Natural killer cell (primary cell): ENCODE measurements at places on chromosomes 6 and 20. TPM values are rescaled to one million over a fixed set of nuclear protein-coding genes. Genes with fewer than 3 reads are reported as not detected.

GRCh38 chr6:2063547-2063946 is 181.9 kb downstream of the GMDS start:
- no peaks in the 10 kb centered on the region for H3K36me3 ChIP-seq
- no peak overlapping the region for H3K27ac ChIP-seq
- no peaks in the 10 kb centered on the region for H3K4me1 ChIP-seq
- H3K4me3 ChIP-seq: no peak overlapping the region
- no peak for DNase-seq
- no peaks in the 10 kb centered on the region for H3K27me3 ChIP-seq

DNA sequence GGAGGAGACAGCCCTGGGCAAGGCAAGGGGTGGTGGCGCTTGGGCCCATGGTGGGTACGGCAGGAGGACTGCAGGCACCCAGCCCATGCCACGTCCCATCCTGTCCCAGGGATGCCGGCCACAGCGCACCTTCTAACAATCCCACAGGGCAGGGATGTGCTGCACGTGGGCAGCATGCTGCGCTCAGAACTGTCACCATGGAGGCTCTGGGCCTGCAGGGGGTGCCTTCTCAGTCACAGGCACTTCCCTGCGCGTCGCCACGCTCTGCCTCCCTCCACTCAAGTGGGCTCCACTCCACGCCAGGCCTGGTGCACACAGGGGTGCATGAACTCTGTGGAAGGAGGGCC is 2.4 kb downstream of the CABLES2 start:
- H3K4me3 ChIP-seq: no peak overlapping the region
- no peak for DNase-seq
- H3K4me1 ChIP-seq: peaks cover 30% of the 10 kb centered on the region
- H3K27ac ChIP-seq: no peak overlapping the region
- H3K27me3 ChIP-seq: no peaks in the 10 kb centered on the region
- H3K36me3 ChIP-seq: no peaks in the 10 kb centered on the region

DNA sequence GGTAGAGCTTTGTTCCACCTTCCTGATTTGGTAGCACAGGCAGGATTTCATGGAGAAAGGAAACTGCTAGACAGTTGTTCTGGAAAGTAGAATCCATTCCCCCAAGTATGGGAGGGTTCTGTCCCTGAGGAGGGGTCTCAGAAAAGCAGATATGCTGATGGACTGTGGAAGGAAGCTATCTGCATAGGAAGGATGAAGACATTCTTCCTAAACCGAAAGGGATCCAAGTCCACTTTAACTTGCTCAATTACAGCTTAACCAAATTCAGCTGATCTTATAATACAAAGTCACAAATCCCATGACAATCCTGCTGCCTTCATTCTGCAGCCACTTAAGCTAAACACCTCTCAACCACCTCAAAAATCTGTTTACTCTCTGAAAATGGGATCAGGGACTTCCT is 2.6 kb downstream of the MAN1A1 start:
- no peaks in the 10 kb centered on the region for H3K27me3 ChIP-seq
- peaks cover 12% of the 10 kb centered on the region for H3K4me1 ChIP-seq
- no peak for DNase-seq
- H3K4me3 ChIP-seq: peak overlapping the region; percentile 80
- peak overlapping the region; percentile 28 for H3K27ac ChIP-seq
- no peaks in the 10 kb centered on the region for H3K36me3 ChIP-seq

The IL22RA2 gene
- total RNA-seq: not detected

GRCh38 chr6:9116026-9116425 is 680.7 kb upstream of the SLC35B3 start:
- H3K27ac ChIP-seq: no peak overlapping the region
- H3K36me3 ChIP-seq: no peaks in the 10 kb centered on the region
- no peak for DNase-seq
- no peak overlapping the region for H3K4me3 ChIP-seq

The LSM14B gene
- 56.2 TPM for total RNA-seq

DNA sequence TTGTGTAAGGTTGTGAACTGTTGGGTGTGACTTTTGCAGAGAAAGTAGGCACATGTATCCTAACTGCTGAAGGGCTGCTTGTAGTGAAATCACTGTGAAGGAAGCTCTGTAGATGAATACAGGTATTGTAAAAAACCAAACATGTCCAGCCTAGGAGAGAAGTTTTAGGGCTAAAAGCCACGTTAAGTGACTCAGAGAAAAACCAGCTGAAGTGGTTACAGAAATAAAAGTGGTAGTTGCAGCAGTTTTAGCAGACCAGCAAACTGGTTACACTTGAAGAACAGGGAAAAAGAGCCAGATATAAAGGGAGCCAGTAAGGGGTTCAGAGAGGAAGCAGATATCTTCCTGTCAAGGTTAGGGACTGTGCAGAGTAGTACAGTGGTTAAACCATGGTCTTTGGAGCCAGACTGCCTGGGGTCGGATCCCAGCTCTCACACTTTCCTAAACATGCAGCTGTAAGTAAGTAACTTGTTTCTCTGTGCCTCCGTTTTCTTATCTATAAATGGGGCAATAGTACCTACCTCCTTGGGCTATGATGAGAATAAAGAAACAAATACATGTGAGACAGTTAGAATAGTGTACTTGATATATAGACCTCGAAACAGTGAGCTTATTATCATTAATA is 33.8 kb upstream of the RNF8 start:
- H3K27ac ChIP-seq: no peak overlapping the region
- peaks cover under 1% of the 10 kb centered on the region for H3K4me1 ChIP-seq
- peaks cover 47% of the 10 kb centered on the region for H3K36me3 ChIP-seq
- H3K27me3 ChIP-seq: no peaks in the 10 kb centered on the region
- DNase-seq: no peak

- no peaks in the 10 kb centered on the region for H3K27me3 ChIP-seq
- no peaks in the 10 kb centered on the region for H3K4me1 ChIP-seq
- DNase-seq: no peak
- no peaks in the 10 kb centered on the region for H3K36me3 ChIP-seq
These were observed 296.9 kb upstream of the SGK1 start for GRCh38 chr6:134614606-134615485.

DNA sequence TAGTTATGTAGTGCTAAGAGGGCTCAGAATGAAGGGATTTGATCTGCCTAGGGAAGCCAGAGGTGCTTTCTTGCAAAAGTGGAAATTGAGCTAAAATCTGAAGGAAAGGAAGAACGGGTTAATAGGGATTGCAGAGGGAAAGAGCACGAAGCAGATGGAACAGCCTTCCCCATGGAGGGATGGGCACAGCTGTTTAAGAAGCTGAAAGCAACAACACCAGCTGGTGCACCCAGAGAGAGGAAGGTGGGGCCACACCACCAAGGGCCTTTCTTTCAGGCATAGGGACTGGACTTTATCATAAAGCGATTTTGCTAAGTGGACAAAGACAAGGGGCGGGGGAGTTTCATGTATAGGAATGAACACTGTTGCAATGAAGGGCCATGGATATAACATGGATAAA is 65.8 kb upstream of the SNRPB2 start:
- no peaks in the 10 kb centered on the region for H3K4me1 ChIP-seq
- no peak overlapping the region for H3K27ac ChIP-seq
- DNase-seq: no peak
- H3K36me3 ChIP-seq: no peaks in the 10 kb centered on the region
- H3K27me3 ChIP-seq: no peaks in the 10 kb centered on the region
- H3K4me3 ChIP-seq: no peak overlapping the region

DNA sequence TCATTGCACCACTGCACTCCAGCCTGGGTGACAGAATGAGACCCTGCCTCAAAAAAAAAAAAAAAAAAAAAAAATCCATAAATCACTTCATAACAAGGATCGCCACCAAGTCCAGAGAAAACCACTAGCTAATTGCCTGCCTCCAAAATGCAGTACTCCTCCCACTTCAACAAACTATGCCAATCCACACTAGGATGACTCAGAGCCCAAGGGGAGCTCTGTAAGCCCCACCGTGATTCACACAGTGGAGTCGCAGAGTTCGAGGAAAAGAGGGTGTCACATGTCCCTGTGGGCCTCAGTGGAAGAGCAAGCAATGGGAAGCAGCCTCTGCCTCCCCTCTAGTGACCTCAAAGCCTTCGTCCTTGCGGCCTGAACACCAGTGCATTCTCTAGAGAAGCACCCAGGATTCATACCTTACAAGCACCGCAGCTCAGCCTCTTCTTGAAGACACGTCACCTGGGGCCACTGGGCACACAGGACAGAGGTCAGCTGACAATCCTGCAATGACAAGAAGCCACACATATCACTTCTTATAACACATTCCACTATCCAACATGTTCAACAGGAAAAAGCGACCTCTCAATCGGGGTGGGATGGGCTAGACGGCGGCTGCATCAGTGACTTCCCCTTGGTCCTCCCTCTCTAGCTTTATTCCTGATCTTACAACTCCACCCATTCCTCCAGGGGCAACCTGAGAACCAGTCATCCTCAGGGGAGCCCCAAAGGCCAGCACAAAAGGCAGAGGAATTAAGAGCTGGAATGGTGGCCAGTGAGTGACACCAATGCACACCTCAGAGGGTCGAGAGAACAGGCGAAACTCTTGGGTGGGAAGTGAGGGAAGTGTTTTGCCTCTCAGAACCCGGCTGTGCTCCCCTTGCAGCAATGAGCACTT is 8.9 kb downstream of the SNHG17 start:
- H3K27ac ChIP-seq: no peak overlapping the region
- no peaks in the 10 kb centered on the region for H3K4me1 ChIP-seq
- H3K36me3 ChIP-seq: peaks cover 75% of the 10 kb centered on the region
- no peak for DNase-seq
- H3K27me3 ChIP-seq: no peaks in the 10 kb centered on the region

DNA sequence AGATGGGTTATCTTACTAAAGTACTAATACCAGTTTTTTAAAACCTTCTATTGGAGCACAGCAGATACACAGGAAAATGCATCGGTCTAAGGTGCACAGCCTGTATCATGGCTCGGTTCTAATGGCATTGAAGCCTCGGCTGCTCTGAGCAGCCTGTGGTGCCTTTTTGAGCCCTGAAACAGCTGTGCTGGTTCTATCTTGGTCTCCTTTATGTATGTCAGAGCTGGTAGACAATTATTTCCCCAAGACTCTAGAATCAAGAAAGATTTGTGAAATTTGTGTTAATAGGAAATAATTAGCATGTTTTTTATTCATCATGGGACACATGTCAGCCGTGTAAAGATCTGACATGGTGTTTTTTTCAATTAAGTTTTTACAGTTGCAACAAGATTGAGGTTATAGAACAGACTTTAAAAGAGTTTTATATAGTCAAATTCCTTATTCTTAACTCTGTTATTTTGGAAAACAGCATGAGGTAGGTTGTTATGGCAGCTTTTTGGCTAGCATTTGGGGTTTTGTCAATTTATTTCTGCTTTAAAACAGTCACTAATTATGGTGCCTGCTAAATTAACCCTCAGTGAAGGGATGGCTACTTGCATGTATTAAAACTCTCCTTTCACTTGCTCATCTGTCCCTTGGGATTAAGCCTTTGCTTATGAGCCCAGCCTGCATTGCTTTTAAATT is 40.3 kb upstream of the C20orf144 start:
- H3K4me3 ChIP-seq: no peak overlapping the region
- no peak overlapping the region for H3K27ac ChIP-seq
- H3K4me1 ChIP-seq: peaks cover 13% of the 10 kb centered on the region

GRCh38 chr6:109121411-109121810 is 26.1 kb downstream of the CEP57L1 start:
- H3K27me3 ChIP-seq: no peaks in the 10 kb centered on the region
- no peak for DNase-seq
- H3K27ac ChIP-seq: no peak overlapping the region
- H3K4me3 ChIP-seq: no peak overlapping the region
- H3K4me1 ChIP-seq: no peaks in the 10 kb centered on the region
